Cardiac muscle cell (in vitro differentiated cells and primary cell): ENCODE measurements at places on chromosomes 3 and 15.
A peak's percentile ranks its signal among the peaks of the same experiment; 100 is the strongest.

- DNase-seq: no peak
Measured at GRCh38 chr15:72800833-72801481, 17.4 kb upstream of the ADPGK start.

- DNase-seq: peak; percentile 87
Measured at GRCh38 chr3:184234224-184234623, 4.8 kb downstream of the VWA5B2 start.

DNA sequence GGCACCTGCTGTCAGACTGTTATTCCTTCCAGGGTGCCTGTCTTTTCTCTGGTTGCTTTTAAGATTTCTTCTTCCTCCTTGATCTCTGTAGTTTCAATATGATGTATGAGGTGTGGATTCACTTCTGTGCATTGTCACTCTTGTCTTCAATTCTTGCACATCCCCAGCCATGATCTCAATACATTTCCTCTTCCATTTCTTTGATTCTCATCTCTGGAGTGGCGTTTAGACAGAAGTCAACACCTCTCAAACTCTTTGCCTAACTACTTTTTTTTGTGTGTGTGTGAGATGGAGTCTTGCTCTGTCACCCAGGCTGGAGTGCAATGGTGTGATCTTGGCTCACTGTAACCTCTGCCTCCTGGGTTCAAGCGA is 224.4 kb upstream of the LYSMD4 start:
- no peak for DNase-seq

- no peak for DNase-seq
Measured at GRCh38 chr3:71376503-71376902, 207.0 kb downstream of the FOXP1 start.

DNA sequence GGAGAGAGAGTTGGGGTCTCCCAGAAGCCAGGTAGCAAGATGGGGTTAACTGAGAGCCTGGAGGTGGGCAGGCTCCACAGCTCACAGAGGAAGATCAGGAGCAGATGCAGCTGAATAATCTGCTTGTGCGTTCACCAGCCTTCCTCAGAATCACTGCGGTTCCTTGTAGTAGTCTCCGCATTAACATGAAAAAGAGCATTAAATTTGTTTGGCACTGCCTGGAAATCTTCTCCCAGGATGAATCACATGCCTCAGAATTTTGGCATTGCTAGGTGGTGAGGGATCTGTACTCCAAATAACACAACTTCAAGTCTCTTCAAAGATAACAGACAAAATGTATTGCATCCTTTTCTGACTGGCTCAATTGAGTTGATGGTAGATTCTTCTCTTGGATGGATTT is 700.6 kb upstream of the ARRDC4 start:
- DNase-seq: no peak

DNA sequence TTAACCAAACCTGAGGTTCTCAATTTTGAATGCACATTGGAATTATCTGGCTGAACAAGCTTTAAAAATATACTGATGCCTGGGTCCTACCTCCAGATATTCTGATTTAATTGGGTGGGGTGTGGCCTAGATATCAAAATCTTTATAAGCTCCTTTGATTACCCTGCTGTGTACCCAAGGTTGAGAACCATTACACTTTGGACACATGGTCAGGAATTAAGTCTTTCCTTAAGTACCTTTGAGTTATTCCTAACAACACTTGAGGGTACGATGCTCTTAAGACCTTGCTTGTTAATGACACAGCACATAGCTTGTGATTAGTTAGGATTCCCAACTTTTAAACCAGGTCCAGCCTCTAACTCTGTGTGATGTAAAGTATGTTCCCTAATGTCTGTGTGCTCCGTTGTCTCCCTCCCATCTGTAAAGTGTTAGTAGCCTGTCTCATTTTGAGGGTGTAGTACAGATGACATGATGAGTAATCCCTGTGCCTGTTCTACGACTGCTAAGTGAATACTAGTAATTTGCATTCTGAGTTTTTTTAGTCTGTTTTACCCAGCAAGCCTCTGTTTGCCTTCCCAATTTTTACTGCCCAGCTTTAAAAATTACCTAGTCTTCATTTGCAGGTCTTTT is 154.9 kb downstream of the KLHL25 start:
- no peak for DNase-seq

- DNase-seq: no peak
Measured at GRCh38 chr3:146050691-146051090, 110.3 kb downstream of the PLOD2 start.

DNA sequence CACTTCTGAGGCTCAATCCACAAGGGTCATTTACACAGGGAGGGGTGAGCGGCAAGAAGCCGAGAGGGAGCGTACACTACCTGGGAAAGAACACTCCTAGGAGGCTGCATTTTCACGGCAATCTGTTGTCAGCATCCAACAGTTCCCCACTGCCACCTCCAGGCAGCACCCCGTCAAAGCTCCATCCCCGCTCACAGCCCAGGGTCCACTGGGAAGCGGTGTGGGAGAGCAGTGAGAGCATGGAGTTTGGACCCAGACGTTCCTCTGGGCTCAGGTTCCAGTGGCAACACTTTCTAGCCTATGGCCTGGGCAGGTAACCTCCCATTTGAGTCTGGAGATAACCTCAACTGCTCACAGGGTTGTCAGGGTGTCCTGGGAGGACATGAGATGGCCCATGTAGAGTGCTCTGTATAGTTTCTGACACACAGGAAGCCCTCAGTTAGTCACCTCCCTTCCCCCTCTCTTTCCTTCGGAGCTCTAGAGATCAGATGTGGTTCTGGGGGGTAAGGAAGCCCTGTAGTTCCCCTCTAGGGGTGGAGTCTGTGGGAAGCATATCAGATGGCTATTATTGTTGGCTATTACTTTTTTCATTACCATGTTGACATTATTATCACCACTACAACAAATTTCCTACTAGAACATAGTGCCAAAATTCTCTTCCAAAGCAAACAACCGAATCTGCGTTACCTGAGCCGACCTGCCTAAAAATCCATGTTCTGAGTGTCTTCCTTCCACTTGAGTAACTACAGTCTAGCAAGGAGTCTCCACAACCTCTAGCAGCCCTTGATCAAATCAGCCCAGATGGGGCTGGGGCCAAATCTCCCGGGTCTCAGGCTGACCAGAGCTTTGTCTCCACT is 29.1 kb downstream of the RUVBL1 start:
- DNase-seq: no peak

GRCh38 chr15:84869510-84869909 is 15.0 kb upstream of the SLC28A1 start:
- no peak for DNase-seq

GRCh38 chr3:40516201-40516600 is 8.6 kb upstream of the ZNF621 start:
- DNase-seq: peak; percentile 85

DNA sequence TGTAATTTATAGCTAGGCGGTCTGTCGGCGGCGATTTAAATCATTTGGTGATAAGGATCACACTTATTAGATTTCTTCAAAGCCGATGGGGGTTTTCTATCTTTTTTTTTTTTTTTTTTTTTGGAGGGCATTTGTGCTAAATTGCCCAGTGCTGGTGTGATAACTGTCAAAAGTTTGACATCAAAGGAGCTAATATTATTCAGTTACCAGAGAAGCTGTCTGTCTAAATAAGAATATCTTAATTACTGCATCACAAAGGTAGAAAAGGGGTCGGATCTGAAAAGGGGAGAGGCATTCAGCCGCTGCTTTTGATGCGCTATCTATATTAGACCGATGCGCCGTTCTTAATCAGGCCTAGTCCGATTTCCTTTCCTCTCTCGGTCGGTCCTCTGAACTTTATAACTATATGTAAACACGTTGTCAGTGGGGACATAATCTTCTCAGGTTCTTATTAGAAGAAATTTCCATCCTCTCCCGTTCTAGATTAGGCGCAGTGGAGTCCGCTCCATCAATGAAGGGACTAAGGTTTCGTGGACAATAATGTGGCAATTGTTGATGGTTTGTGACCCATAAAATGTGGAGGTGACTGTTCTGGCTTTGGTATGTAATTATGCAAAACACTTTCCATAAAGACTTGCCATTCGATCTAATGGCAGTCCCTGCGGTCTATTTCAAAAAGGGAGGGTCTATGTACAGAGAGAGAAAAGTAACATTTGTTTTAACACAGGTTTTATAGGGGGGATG is 31.7 kb downstream of the NR2F2 start:
- no peak for DNase-seq

GRCh38 chr3:188701485-188701969 is 470.2 kb upstream of the TPRG1 start:
- no peak for DNase-seq

- no peak for DNase-seq
Measured at GRCh38 chr15:41416128-41416741, 660 bp upstream of the RTF1 start.
